Tibial artery (tissue), 4 donors: ENCODE measurements at places on chromosomes 7 and 10.
A peak's percentile ranks its signal among the peaks of the same experiment; 100 is the strongest.

DNA sequence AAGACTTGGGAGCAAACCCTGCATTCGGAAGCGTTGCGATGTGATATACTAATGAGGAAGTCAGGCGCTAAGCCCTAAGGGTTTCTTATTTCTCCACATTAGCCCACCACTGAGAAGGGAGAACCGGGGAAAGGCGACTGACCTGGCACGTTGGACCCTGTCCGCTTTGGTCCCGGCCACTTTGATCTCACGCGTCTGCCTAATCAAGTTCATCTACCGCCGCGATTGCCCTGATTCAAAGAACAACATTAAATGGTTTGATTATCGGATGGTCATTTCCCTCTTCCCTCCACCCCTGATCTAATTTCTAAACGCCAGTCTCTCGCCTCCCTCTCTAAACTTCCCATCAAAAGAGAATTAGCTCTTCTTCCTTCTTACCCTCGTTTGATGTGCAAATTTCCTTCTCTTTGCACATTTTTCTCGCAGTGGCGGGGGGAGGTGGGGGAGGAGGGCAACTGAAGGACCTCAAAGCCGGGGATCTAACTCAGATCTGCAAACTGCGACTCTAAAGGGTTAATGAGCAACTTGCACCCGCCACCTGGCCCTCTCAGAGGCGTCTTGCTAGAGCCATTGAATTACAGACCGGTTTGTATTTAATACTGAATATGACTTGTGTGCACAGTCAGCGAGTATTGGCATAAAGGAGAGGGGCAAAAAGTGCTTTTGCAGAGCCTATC lies 687 bp upstream of the DKK1 start:
- no peak overlapping the region for H3K27ac ChIP-seq
- peak overlapping the region; percentile 48 for H3K4me3 ChIP-seq
- no peak for DNase-seq
- H3K27me3 ChIP-seq: no peaks in the 10 kb centered on the region

DNA sequence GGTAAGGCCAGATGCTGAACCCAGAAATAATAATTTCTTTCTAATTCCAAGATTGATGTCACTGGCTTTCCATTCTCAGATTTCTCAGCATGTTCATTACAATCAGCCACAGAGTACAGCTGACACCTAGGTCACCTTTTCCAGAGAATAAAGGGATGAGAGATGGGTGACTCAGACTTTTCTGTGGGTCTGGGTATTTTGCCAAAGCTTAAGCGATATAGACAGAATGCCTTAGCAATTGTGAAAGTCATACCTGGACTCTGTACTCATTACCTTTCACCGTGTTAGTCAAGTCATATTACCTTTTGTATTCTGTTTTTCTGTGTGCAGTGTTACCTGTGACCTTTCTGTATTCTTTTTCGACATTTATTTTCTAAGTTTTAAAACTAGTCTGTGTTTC lies 10.6 kb upstream of the PRTFDC1 start:
- no peaks in the 10 kb centered on the region for H3K27me3 ChIP-seq
- H3K4me1 ChIP-seq: no peaks in the 10 kb centered on the region
- DNase-seq: no peak
- H3K36me3 ChIP-seq: no peaks in the 10 kb centered on the region

DNA sequence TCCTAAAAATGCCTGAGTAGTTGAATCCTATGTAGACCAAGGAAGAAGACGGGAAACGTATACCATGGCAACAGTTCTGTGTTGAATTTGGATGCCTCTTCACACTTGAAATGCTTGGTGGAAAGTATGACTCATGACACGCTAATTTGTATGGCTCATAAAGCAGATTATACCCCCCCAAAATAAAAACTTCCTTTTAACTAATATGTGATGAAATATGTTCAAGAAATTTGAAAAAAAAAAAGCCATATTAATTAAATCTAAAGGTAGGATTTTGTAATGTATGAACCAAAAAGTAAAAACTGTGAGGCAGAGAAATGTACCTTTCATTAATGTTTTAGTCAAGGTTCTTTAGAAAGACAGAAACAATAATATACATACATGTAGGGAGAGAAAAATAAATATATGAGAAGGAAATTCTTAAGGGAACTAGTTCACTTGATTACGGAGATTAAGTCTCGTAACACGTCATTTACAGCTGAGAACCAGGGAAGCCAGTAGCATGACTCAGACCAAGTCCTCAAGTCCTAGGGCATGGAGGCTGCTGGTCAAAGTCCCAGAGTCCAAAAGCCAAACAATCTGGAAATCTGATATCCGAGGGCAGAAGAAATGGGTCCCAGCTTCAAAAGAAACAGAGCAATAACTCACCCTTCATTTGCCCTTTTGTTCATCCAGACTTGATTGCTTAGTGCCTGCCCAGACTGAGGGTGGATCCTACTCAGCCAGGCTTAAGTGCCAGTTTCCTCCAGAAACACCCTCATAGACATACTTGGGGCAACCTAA lies 485.1 kb downstream of the SEMA3D start:
- no peaks in the 10 kb centered on the region for H3K27me3 ChIP-seq
- peak overlapping the region; percentile 8 for H3K27ac ChIP-seq
- no peak for DNase-seq
- H3K36me3 ChIP-seq: no peaks in the 10 kb centered on the region
- no peak overlapping the region for H3K4me3 ChIP-seq

DNA sequence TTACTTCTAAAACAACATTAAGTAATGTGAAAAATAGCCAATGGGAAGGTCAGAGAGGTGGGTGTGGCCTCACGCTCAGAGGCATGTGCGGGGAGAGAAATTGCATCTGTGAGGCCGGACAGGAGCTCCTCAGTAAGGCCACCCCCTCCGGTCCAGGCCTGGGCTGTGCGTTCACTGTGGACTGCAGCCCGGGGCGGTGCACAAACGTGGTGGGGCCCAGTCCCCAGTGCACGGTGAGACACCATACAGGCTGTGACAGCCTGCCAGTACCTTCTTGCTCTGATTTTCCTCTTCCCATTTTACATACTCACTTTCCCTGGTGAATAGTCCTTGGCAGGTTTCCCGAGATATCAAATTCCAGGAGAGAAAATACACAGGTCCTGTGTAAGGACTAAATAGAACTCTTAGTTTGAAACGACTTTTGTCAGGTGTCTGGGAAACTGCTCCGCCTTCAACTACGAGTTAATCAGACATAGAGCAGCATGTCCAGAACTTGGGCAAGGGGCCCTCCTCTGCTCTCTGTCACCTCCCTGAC lies 174.1 kb upstream of the MKI67 start:
- H3K27me3 ChIP-seq: no peaks in the 10 kb centered on the region
- no peak overlapping the region for H3K4me3 ChIP-seq
- DNase-seq: no peak
- no peak overlapping the region for H3K27ac ChIP-seq

DNA sequence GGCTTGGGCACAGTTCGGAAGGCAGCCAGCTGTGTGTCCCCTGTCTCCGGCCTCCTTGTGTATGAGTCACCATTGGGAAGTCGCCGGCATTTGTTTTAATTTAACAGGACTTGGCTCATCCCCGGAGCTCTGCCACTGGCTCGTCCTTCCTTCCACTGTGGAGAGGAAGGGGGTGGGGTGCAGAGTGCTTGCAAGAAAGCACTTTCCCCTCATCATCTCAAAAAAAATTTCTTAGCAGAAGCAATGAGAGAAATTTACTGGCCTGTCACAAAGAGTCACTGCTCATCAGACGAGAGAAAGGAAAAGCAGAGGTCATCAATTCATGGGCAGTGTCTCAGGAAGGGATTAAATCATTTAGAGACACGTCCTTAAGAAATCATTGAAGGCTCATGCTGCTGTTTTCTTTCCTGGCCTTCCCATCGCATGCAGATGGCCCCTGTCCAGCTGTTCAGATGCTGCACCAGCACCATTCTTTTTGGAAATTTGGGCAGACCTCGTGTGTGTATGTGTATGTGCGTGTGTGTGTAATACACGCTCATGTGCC lies 93.3 kb downstream of the BMS1 start:
- no peak overlapping the region for H3K4me3 ChIP-seq
- DNase-seq: no peak
- no peak overlapping the region for H3K27ac ChIP-seq
- no peaks in the 10 kb centered on the region for H3K4me1 ChIP-seq
- peaks cover 58% of the 10 kb centered on the region for H3K27me3 ChIP-seq

- peaks cover 12% of the 10 kb centered on the region for H3K4me1 ChIP-seq
- DNase-seq: no peak
- H3K4me3 ChIP-seq: no peak overlapping the region
- H3K27ac ChIP-seq: no peak overlapping the region
- no peaks in the 10 kb centered on the region for H3K27me3 ChIP-seq
Measured at GRCh38 chr10:43644252-43644651, 4.4 kb downstream of the ZNF32 start.

DNA sequence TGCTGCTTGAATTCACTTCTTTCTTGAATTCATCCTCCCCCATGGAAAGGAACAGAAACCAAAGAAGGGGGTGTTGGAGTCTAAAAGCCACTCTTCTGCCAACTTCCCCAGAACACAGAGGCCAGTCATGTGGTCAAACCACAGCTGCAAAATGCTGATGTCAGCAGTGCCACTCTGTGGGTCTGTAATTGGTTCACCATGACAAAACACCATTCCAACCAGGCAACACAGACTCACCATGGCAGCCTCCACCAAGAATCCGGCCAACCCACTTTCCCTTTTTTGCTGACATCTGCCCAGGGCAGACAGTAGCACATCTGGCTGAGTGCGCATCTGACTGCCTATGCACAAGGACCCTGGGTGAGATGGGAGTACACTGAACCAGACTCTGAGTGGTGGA lies 16.8 kb downstream of the OSBPL3 start:
- H3K36me3 ChIP-seq: no peaks in the 10 kb centered on the region
- no peak overlapping the region for H3K27ac ChIP-seq
- peak; percentile 70 for DNase-seq
- no peaks in the 10 kb centered on the region for H3K27me3 ChIP-seq

- no peak overlapping the region for H3K4me3 ChIP-seq
- no peak overlapping the region for H3K27ac ChIP-seq
- DNase-seq: no peak
- no peaks in the 10 kb centered on the region for H3K36me3 ChIP-seq
- H3K27me3 ChIP-seq: no peaks in the 10 kb centered on the region
Measured at GRCh38 chr7:80236681-80237080, 102.0 kb downstream of the GNAI1 start.

GRCh38 chr10:131575877-131576276 lies 264.4 kb upstream of the TCERG1L start:
- no peaks in the 10 kb centered on the region for H3K27me3 ChIP-seq
- no peak for DNase-seq
- no peak overlapping the region for H3K27ac ChIP-seq
- H3K4me1 ChIP-seq: no peaks in the 10 kb centered on the region
- no peaks in the 10 kb centered on the region for H3K36me3 ChIP-seq
- no peak overlapping the region for H3K4me3 ChIP-seq

GRCh38 chr7:1979591-1980560 lies 252.9 kb downstream of the MAD1L1 start:
- H3K27ac ChIP-seq: no peak overlapping the region
- DNase-seq: peak; percentile 59
- no peaks in the 10 kb centered on the region for H3K4me1 ChIP-seq

DNA sequence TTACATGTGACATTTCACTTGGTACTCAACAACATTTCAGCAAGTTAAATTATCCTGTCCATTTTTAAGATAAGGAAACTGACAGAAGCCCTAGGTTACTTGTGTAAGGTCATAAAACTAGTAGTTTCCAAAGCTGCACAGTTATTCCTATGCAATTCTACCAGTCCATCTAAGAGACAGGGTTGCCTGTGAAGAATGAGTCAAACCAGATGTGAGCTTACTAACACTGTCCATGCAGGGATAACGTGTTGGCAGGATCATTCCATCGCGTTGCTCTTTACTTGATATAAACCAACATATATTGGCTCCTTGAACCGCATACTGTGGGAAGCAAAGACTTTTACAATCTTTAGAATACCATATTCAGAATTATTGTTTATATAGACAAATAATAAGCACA lies 280.9 kb upstream of the HGF start:
- DNase-seq: no peak
- no peaks in the 10 kb centered on the region for H3K36me3 ChIP-seq
- no peaks in the 10 kb centered on the region for H3K27me3 ChIP-seq
- no peaks in the 10 kb centered on the region for H3K4me1 ChIP-seq

DNA sequence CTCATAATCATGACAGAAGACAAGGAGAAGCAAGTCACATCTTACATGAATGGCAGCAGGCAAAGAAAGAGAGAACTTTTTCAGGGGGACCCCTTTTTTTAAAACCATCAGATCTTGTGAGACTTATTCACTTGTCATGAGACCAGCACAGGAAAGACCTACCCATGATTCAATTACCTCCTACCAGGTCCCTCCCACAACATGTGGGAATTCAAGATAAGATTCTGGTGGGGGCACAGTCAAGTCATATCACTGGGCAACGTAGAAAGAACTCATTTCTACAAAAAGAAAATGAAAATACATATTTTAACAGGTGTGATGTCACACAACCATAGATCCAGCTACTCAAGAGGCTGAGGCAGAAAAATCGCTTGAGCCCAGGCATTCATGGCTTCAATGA lies 304.1 kb downstream of the IPMK start:
- no peaks in the 10 kb centered on the region for H3K36me3 ChIP-seq
- no peak for DNase-seq
- H3K4me3 ChIP-seq: no peak overlapping the region
- no peak overlapping the region for H3K27ac ChIP-seq
- H3K4me1 ChIP-seq: no peaks in the 10 kb centered on the region

DNA sequence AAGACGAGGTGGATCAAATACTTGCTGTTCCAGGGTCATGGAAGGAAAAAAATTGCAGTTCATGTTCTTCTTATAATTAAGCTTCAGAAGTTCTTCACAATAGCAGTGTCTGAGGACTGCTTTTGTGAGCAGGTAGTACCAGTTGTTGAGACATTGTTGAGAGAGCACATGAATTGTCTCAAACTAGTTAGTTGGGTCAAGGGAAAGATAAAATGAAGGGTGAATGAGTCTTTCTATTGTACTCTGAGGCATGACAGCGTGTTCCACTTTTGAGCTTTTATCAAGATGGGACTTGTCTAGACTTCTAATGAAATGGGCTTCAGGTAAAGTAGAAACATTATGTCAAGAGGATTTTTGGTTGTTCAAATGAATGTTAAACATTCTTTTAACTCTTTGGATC lies 26.0 kb downstream of the KAT6B start:
- H3K4me3 ChIP-seq: no peak overlapping the region
- peaks cover 59% of the 10 kb centered on the region for H3K4me1 ChIP-seq
- no peaks in the 10 kb centered on the region for H3K27me3 ChIP-seq
- no peaks in the 10 kb centered on the region for H3K36me3 ChIP-seq
